Islet precursor cell (in vitro differentiated cells): ENCODE measurements at places on chromosomes 5 and 9.

- DNase-seq, result no peak
Measured at GRCh38 chr5:79181419-79182022, 54.4 kb upstream of the JMY start.

DNA sequence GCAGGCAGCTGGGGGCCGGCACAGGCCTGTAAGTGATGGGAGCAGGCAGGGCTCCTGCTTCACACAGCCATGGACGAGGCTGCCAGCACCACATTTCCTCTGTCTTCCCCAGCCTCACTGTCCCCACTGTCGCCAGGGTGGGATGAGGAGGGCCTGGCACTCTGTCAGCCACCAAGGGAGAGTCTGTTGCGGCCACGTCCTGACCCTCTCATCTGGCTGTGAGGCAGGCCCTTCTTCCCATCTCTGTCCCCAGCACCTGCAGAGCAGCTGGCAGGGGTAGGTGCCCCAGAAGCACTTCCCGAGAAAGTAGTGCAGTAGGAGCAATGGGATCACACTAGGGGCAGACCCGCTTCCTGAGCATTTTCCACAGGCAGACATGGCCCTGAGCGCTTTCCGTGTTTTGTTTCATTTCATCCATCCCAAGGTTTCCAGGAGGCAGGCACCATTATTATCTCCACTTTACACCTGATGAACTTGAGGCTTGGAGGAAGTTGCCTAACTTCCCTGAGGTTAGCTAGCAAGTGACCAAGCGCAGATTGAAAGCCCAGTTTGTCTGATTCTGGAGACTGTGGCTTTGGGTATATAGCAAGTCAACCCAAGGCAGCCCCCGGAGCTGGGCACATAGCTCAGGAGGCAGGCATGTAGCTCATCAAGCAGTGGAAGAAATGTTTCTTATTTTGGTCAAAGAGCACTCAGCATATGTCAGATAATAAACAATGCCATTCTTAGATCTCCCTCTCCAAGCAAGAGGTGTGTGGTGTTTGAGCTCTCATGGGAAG, 202.4 kb downstream of the DAB2IP start:
- no peak for DNase-seq

GRCh38 chr9:126531035-126531571, 82.6 kb upstream of the LMX1B start:
- DNase-seq, result peak; percentile 65

DNA sequence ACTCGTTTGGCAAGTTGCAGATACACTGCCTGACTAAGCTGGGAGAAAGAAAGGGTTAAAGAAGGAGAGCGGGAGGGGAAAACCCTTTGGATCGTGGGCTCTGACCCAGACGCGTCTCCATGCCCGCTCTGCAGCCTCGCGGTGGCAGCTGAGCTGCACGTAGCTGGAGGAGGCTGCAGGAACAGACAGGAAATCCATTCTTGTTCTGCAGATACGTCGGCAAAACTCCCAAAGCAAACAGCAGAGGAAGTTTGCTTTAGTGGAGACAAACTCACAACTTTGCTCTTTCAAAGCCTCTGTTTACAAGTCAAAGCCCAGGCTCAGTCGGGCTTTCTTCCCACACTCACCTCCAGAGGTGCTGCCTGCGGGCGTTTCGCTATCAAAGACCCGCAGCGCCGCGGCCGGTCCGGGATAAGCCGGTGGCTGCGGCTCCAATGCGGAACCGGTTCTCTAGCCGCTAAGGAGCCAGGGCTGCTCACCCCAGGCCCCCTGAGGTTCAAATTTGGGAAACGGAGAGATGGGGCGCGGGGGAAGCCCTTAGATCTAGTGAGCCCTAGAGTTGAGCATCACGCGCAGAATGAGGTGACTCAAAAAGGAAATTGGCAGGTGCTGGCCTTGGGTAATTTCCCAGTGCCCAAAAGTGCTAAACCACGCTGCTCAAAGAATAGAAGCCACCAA, 60.7 kb downstream of the MAT2B start:
- DNase-seq, result peak; percentile 83

DNA sequence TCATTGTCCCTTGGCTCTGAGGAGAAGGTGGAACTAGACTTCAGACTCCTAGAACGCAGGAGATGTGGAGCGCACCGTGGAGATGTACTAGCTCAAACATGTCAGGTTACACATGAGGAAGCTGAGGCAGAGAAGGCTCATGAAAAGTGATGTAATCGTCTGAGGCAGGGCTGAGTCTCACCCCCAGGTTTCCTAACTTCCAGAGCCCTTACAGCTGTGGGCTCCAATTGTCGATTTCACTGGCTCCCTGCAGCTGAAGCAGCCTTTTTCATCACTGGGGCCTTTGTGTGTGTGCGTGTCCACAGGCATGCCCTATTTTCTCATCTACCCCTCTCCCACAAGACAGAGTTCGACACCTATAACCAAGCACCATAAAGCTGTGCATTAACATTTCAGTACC, 370.6 kb downstream of the NTRK2 start:
- DNase-seq, result no peak

- DNase-seq, result no peak
Measured at GRCh38 chr5:151740958-151741373, 17.5 kb downstream of the ATOX1 start.

- no peak for DNase-seq
Measured at GRCh38 chr5:18375641-18376040, 741.4 kb downstream of the TAF11L14 start.
